Activated naive CD4-positive, alpha-beta T cell treated with anti-CD3 and anti-CD28 coated beads, Interleukin-2, amount 10 ng/mL, durations not matched to agents 5 hours and 36 hours (primary cell): ENCODE measurements at places on chromosomes 5 and 9. TPM values are rescaled to one million over a fixed set of nuclear protein-coding genes. Genes with fewer than 3 reads are reported as not detected.

Gene SPATA31A3
- total RNA-seq, result not detected

Gene PRR7
- total RNA-seq, result 8.4 TPM

Gene GPR151
- total RNA-seq, result not detected

Gene LECT2
- total RNA-seq, result not detected

Gene FGF18
- 0.12 TPM for total RNA-seq

Gene PLAC8L1
- not detected for total RNA-seq

Gene HOMER1
- 1.9 TPM for total RNA-seq

Gene MEGF10
- not detected for total RNA-seq

Gene TAF11L5
- total RNA-seq, result not detected

Gene TNFSF8
- total RNA-seq, result 82.0 TPM

Gene S1PR3
- 0.08 TPM for total RNA-seq

Gene MARCHF11
- total RNA-seq, result not detected
